ENCODE measurements at places on chromosomes 4 and X.

DNA sequence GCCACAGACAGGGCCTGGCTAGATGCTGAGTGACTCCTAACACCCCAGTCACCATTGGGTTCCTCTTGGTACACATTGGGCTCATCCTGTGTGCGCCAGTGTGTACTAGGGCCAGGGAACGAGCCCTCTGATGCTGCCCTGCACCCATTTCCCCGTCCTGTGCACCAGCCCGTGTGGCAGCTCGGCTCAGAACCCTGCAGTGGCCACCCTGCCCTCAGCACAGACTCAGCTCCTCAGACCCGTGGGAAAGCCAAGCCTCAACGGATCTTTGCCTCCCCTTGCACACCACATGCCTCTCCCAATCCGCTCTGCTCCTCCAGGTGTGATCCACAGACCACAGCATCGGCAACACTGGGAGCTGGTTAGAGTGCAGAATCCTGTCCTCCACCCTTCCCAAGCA lies 38.6 kb downstream of the EVC start:
- no peak for DNase-seq

DNA sequence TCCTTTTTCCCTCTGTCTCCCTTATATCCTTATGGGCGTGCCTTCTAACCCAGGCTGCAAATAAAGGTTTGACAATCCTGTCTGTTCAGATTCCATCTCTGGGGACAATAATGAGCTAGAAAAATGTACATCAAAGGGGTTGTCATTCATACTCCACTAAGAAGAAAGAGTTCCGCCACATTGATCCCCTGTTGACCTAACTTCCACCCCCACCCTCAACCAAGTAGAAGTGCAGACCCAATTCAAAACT lies 541 bp upstream of the GABRA3 start:
- DNase-seq = no peak

- peak; percentile 45 for DNase-seq
These were observed 129.8 kb upstream of the MAGEB2 start for GRCh38 chrX:30085571-30085970.

- no peak for DNase-seq
These were observed 997.4 kb upstream of the PRKX start for GRCh38 chrX:4710618-4711433.

DNA sequence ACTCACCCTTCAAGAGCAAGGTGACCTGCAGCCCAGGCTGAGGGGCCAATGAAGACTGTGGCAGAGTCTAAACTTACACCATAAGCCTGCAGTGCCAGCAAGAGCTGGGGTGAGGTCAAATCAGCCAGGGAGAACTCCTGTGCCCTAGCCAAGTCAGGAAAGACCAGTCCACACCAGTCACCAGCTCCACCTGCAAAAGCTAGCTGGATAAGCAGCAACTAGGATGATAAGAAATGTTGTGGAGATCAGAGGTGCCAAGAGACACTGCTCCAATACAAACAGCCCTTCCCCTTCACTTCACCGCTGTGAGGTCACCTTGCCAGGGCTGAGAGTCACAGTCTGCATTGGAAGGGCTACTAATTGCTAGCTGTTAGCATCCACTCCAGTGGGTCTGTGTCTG lies 31.3 kb downstream of the NIPAL1 start:
- no peak for DNase-seq

- DNase-seq = no peak
These were observed 76.7 kb downstream of the PDS5A start for GRCh38 chr4:39900966-39901365.

- DNase-seq = no peak
These were observed 241.1 kb downstream of the AFAP1 start for GRCh38 chr4:7698584-7698983.

DNA sequence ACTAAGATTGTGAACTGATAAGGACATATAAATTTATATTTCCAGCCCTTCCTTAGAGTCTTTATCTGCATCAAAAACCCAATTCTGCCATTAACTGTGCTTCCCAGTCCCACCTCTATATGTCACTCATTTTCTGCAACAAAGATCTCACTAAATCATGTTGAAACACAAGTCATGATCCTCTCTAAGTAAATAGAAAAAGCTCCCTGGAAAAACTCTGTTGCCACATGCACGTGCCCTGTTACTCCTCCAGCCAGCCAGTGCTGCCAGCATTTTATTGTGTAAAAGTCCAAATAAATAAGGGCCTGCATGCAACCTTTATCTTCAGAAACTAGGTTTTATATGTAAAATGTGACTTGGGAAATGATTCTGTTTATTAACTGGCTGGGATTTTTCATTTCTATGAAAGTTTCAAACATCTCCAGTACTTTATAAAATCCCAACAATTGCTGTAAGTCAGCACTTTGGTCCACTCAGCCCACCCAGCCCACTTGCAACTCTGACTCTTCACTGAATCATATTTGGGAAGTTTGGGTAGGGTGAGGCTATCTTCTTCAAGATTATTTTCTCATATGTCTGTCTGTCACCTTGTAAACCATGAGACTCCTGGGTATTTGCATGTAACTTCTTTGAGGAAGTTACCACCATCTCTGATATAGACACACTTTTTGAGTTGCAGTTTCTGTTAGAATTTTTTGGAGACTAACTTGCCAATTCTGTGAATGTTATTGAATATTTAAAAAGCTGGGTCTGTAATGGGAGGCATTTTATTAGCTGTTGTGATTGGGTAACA lies 40.0 kb upstream of the SMARCA5 start:
- no peak for DNase-seq

GRCh38 chr4:159141193-159141592 lies 38.3 kb downstream of the RAPGEF2 start:
- no peak for DNase-seq

DNA sequence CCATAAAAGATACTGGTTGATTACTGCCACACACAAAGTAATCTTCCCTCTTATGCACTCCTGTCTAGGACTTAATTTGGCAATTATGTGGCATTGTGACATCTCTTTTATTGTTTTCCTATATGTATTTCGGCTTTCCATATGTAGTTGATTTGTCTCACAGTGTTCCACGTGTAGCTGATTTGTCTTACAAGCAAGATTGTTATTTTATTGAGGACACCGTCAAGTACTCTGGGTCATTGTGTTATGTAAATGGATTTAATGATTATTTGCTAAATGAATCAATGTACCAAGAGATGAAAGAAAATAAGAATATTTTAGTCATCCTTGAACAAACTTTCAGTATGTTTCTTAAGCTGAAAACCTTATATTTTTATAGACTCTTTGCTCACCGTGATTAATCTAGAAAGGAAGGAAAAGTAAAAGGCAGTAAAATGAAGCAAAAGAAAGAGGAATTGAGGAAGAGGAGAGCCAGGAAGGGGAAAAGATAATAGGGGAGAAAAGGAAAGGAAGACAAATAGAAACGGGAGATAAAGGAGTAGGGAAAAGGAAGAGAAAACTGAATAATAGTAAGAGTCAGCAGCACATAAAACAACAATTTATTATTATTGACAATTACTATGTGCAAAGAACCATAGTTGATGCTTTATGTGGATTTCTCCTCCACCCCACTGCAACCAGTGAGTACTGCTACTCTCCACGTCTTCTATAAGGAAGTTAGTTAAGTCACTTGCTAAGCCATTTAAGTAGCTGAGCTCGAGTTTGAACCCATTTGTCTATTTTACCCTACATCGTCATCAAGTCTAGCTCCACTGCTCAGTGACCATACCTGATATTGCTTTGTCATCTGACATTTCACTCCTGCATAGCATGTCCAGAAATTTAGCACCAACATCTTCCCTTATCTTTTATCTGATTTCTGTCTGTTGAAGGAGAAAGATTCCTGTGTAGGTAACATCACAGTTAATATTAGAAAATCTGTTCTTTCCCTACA lies 336.5 kb downstream of the BMPR1B start:
- no peak for DNase-seq

Data from GM04503 (cell line).